GM23248 (cell line): ENCODE measurements at places on chromosomes 3 and 15.
A peak's percentile ranks its signal among the peaks of the same experiment; 100 is the strongest.

GRCh38 chr3:148948913-148949657, 42.3 kb upstream of the GYG1 start:
- no peak for DNase-seq

DNA sequence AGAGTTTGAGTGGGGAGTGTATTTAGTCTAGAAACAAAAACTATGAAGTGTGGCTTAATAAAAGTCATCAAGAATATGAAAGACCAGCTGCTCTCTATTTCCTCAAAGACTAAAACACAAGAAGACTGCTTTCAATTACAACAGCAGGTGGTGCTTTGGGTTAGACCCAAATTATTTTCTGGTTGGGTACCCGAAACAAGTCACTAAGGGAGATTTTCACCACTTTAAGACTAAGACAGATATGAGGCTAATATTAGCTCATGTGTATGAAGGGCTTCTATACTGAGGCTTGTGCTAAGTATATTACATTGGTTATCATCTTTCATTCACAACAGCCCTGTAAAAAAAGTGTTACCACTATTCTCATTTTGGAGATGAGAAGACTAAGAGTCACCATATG, 43.1 kb downstream of the COL8A1 start:
- DNase-seq, result no peak

DNA sequence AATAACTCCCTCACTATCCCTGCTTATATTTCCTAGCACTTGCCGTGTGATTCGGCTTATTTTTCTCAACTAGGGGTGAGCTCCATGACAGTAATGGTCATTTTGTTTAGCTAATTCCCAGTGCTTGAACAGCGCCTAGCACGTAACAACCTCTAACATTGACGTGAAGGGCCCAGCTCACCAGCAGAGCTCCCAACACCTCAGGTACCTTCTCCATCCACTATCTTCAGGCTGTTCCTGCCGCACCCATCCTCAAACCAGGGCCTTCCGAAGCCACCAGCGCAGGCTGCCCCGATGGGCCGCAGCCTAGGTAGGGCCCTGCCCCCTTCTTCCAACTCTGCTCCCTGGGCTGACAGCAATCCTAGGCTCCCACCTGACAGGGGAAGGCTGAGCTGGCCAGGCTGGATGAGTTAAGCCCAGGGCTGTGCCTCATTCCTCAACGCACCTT, 751 bp upstream of the RPS17 start:
- DNase-seq, result peak; percentile 54

DNA sequence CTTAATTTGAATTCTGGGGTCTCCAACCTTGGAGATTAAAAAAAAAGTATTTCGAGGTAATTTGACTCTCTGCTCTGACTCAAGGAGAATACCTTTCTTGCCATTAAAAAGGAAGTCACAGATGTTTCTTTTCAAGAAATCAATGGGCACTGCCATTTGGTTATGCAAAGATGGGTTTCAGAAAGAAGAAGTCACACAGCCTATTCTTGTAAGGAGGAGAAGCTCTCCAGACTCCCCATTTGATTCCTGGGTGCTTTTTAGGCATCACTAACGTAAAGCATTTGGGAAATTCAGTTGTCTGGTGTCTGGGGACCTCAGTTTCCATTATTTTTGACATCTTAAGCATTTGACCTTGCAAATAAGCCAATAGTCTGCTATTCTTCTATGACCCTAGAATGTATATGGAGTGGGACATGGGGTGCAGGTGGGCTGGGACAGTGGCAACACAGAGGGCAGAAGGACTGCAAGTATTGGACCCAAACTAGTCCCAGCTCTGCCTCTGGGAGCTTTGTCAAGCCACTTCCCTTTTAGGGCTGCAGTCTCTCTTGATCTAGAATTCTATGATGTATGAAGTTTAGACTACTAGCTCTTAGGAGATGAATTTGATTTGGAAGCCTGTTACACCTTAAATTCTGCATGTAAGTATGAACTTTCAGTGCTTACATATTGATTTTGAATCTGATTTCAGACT, 27.8 kb downstream of the IL5RA start:
- DNase-seq, result no peak

DNA sequence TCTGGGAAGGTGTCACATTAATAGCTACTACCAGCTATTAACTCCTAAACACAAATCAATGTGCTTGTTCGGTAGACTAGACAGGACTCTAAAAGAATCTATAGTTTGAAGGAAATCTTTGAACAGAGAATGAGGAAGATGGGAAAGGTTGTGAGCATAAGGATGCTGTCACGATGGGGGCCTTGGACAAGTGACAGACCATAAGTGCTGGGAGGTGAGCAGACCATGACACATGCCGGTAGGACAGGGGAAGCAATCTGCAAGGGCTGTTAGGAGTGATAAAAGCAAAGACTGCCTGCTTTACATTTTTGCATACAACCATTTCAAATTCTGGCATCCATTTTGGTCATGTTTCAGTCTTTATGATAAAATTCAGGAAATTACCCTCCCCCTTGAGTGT, 645.8 kb downstream of the ROBO2 start:
- DNase-seq, result no peak

- DNase-seq, result no peak
Observed at GRCh38 chr3:160444411-160444810, 5.2 kb downstream of the TRIM59 start.

GRCh38 chr15:70793694-70794093, 30.3 kb upstream of the UACA start:
- no peak for DNase-seq

GRCh38 chr3:44117239-44117638, 124.4 kb upstream of the TOPAZ1 start:
- no peak for DNase-seq

- no peak for DNase-seq
Observed at GRCh38 chr3:101379658-101380376, 59.4 kb upstream of the IMPG2 start.

DNA sequence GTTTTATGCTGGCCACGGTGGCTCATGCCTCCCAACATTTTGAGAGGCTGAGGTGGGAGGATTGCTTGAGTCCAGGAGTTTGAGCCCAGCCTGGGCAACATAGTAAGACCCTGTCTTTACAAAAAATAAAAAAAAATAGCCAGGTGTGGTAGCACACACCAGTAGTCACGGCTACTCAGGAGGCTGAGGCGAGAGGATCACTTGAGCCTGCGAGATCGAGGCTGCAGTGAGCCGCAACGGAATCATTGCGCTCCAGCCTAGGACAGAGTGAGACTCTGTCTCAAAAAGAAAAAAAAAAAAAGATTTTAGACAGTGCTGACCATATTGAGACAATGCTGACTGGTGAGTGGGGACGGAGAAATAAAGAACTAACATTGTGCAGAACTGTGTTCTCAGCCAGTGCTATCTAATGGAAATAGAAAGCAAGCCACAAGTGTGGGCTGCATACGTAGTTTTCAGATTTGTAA, 67.2 kb downstream of the ST6GAL1 start:
- DNase-seq, result peak; percentile 32

- DNase-seq, result no peak
Observed at GRCh38 chr3:138938056-138938876, 8.7 kb downstream of the FOXL2 start.

DNA sequence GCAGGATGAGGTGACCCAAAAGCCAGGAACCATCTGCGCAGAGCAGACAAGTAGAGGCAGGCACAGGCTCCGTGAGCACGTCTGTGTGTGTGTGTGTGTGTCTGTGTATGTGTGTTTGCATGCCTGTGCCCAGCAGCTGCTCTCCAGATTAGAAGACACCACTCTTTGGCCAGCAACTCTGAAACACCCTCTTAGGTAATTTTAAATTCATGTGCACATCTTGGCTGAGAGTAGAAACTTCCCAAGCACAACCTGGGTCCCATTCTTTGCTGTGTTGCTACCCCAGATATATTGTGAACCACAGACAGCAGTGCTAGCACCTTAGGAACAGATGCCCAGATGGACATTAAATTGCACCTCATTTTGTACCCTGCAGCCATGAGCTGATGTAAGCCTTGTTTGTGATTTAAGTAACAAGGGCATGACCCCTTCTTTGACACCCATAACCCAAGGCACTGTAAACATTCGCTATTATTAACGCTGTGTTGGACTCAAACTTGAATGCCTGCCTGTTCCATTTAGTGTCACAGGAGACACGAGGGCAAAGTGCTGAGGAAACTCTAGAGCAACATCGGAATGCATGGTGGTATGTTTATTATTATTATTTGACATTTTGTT, at the start of gene FILIP1L:
FILIP1L (minus strand) TSS at position 89 of the 618 bp plus-strand sequence.
- no peak for DNase-seq

- peak; percentile 66 for DNase-seq
Observed at GRCh38 chr15:55897560-55898336, 95.7 kb downstream of the NEDD4 start.

GRCh38 chr3:22236490-22237270, 485.7 kb upstream of the ZNF385D start:
- DNase-seq, result no peak

GRCh38 chr3:184788751-184789150, 23.2 kb upstream of the VPS8 start:
- DNase-seq, result peak; percentile 64

DNA sequence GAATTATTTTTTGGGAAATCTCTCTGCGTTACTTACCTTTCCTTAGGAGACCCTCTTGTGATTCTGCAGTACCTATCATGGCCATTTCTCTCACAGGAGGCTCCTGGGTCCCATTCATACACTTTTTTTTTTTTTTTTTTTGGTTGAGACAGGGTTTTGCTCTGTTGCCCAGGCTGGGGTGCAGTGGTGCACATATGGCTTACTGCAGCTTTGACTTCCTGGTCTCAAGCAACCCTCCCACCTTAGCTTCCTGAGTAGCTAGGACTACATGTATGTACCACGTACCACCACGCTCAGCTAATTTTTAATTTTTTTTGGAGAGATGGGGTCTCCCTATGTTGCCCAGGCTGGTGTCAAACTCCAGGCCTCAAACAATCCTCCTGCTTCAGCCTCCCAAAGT, 36.1 kb downstream of the TRAK1 start:
- no peak for DNase-seq

DNA sequence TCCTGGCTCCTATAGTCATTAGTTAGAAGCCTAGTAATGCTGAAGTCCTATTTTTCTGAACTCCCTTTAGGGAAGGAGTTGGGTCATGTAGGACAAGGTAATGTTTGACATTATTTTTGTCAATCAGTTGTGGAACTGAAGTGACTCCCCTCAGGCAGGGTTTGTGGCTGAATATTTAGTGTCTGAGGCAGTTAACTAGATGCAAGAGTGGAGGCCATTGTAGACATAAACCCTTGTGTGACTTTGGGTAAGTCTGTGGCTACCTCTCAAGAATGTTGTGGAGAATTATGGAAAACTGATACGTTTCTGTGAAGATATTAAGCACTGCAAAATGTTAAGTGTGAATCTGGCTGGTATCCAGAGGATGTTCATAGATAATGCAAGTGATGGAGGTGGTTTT, 125.2 kb upstream of the PHLDB2 start:
- DNase-seq, result no peak

DNA sequence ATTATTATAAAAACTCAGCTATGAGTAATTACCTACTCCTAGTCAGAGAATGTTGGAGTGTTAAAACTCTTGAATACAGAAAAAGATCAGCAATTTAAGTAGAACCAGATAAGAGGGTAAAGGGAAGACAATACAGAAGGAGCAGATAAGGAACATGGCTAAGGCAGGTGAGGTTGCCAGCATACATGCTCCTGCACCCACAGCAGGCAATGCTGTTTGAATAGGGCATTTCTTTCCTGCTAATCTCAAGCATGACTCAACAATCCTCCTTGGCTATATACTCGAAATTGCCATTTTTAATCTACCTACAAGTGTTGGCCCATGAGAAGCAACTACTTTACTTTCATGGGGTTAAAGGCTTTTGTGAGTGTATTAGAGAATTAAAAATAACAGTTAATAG, 494.5 kb downstream of the DIPK2A start:
- DNase-seq, result no peak

- peak; percentile 20 for DNase-seq
Observed at GRCh38 chr3:187920913-187921312, 175.6 kb upstream of the BCL6 start.

DNA sequence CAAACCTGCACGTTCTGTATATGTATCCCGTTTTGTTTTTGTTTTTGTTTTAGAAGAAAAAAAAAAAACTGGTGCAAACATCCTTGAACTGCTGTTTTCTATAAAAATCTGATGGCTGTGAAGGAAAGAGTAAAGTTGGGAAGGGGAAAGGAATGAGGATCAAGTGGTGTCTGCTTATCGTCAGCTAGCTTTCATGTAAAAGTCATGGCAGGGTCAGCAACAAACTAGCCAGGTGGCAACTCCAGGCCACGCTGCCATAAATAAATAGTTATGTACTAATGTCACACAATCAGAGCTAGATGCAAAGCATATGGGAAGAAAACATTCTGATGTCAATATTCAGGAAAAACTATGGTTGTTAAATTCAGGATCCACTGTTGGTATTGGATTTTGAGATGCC, 2.3 kb upstream of the CDIN1 start:
- DNase-seq, result no peak

DNA sequence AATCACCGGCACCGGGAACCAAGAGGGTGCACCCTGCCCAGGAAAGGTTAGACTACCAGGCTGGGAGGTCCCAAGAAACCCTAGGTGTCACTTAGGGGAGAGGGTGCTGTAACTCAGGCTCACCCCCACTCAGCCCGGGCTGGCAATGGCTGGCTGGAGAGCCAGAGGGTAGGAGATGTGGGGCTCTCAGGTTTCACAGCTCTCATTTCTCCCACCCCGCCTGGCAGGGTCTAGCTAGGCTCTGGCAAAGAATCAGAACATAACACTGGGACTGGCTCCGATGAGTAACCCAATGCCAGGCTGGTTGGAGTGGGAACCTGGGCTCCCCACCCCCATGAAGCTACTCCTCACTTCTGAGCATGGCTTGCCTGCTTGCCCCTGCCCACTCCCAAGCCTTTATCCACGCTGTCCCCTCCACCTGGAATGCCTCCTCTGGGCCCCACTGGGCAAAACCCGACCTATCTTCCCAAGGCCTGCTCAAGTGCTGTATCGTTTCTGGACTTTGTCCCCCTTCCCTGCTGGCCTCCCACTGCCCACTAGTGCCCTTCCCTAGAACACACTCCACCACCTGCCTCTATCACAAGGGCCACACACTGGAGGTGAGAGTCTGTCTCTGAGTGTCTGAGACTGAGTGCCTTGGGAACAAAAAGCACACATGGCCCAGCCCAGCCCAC, 2.0 kb downstream of the CIB2 start:
- peak; percentile 34 for DNase-seq

DNA sequence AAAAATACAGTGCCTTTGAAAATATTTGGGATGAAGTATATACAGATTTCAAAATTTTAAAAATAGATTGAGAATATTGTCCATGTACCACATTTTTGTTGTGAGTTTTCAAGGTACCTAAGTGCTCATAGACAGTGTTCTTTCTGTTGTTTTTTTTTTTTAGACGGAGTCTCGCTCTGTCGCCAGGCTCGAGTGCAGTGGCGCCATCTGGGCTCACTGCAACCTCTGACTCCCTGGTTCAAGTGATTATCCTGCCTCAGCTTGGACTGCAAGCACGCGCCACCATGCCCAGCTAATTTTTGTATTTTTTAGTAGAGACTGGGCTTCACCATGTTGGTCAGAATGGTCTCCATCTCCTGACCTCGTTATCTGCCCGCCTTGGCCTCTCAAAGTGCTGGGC, 223.9 kb downstream of the MCTP2 start:
- DNase-seq, result no peak

DNA sequence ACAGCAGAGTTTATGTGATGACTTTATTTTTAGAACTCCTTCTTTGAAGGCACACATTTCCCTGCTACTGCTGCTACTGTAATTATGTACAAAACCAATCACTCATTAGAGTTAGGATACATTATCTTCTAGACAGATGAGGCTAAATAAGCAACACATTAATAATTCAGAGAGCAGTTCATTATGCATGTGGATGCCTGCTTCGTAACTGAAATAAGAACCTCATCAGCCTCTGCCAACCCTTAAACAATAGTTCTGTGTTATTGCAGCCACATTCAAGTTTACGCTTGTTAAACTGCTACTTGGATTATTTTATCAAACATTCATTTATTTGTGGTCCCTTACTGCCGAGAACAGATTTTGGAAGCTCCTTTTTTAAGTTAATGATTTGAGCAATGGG, 52.5 kb upstream of the C15orf61 start:
- DNase-seq, result no peak
